ENCODE measurements at places on chromosomes 13 and 19.

GRCh38 chr13:64640002-64640401 is 2590.1 kb downstream of the PCDH9 start:
- DNase-seq = no peak

- no peak for DNase-seq
Measured at GRCh38 chr19:58519087-58519354, 589 bp downstream of the ZBTB45 start.

DNA sequence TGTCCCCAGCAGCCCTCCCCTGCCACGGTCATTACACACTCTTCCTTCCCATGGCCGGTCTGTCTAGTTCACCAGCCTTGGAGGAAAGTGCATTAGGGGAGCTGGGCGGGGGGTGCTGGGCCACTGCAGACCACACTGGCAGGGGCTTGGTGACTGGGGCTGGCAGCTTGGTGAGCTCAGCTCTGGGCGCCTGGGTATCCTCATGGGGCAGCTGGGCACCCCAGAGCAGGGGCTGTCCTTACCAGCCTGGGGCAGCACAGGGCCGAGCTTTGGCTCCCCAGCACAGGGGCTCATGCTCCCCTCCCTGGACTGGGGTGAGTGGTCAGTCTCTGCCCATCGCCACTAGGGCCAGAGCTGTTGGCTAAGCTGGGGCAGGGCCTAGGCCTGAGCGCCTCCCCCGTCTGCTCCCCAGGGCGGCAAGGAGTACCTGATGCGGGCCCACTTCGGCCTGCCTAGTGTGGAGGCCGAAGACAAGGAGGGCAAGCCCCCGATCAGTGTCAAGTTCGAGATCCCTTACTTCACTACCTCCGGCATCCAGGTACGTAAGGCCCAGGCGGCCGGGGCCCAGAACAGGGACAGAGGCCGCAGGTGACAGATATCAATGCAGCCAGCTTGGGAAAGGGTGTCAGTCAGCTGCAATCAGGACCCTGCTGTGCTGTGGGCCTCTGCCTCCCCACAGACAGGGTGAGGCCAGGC is 35.5 kb downstream of the AP1M1 start:
- no peak for DNase-seq

DNA sequence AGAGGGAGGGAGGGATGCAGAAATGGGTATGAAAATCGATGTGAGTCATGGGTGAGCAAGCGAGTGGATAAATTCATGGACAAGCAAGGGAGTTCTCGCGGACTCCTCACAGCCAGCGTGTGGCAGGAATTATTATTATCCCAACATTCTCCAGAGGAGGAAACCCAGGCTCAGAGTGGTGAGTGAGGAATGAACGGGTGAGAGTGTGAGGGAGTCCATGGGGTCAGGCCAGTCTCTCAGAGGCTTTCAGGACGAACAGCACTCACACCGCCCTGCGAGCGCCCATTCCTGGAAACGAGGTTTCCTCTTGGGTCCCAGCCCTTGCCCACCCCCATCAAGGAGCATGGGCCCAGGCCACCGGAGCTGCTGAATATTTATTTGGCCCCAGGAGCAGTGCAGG is 6.3 kb upstream of the DNAAF3 start:
- no peak for DNase-seq

- no peak for DNase-seq
Measured at GRCh38 chr19:27765397-27765796, 1447.6 kb downstream of the UQCRFS1 start.

DNA sequence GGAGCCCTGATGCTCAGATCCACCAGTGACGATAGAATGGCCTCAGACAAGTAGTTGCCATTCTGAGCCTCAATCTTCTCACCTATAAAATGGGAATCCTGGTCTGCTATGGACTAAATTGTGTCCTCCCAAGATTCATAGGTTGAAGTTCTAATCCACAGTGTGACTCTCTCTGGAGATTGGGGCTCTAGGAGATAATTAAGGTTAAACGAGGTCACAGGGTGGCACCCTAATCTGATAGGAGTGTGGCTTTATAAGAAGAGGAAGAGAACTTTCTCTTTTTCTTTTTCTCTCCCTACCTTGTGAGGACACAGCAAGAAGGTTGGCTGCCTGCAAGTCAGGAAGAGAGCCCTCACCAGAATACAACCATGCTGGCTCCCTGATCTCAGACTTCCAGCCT is 214.1 kb downstream of the KATNAL1 start:
- no peak for DNase-seq

- DNase-seq = no peak
Measured at GRCh38 chr13:42377640-42378382, 105.9 kb downstream of the AKAP11 start.

DNA sequence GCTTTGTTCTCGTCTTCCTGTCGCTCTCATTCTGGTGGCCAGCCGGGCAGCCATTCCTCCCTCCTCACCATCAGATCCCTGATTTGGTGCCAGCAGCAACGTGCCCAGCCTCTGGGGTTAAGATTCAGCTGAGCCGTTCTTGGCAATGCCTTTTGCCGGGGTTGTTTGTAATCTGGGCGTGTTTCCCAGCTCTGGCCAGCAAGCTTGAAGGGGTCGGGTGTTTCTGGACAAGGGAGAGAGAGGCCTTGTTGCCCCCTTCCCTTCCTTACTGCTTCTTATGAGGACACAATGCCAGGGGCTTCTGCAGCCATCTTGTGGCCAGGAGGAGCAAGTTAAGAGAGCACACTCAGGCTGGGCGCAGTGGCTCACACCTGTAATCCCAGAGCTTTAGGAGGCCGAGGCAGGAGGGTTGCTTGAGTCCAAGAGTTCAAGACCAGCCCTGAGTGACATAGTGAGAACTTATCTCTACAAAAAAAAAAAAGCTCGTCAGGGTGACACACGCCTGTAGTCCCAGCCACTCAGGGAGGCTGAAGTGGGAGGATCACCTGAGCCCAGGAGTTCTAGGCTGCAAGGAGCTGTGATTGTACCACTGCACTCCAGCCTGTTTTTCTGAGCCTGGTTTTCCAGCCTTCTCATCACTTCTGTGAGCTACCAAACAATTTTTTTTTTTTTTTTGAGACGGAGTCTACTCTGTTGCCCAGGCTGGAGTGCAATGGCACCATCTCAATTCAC is 10.7 kb upstream of the CRTC1 start:
- peak; percentile 68 for DNase-seq

DNA sequence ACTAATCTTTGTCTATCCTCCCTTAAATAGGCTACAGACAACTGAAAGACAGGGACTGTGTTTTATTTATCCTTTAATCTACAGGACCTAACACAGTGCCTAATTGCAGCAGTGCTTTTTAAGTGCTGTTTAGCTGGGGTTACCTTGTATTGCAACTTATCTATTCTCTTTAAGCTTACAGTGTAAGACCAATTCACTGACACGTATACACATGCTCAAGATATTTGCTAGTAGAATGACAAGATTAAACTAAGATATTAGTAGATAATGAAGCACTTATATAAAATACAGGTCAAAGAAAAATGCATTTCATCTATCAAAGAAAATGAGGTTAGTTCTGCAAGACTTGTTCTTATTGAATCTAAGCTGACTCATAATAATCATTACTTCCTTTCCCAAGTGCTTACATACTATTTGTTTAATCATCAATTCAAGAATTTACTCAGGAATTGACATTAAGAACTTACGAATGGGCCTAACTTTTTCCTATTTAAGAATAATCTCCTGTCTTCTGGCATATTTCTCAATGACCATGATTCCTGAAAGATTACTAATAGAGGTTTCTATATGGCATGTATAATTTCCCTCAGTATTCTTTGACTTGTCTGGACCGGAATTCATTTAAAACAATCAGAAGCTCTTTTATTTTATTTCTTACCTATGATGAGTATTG is 75.8 kb upstream of the MAB21L1 start:
- no peak for DNase-seq

- no peak for DNase-seq
Measured at GRCh38 chr13:54194233-54195024, 1165.8 kb downstream of the OLFM4 start.

- peak; percentile 10 for DNase-seq
Measured at GRCh38 chr13:111503905-111504695, 183.7 kb downstream of the TEX29 start.

GRCh38 chr19:2552859-2553258 is 76.9 kb downstream of the GADD45B start:
- no peak for DNase-seq

DNA sequence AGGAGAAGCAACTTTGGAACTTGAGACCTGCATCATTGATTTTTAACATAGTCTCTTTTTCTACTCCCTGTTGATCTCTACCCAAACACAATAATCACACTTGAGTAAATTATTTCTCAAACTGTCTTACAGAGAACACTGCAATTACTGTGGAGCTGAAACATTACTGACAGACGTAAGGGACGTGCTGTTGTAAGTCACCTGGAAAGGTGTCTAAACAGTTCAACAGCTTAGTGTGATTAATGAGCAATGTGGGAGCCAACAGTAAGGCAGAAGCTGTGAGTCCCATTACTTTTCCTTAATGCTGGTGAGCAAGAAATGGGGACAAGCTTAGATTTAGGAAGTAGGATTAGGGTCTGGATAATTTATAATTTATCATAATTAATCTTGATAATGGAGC is 265.7 kb downstream of the DLEU7 start:
- no peak for DNase-seq

DNA sequence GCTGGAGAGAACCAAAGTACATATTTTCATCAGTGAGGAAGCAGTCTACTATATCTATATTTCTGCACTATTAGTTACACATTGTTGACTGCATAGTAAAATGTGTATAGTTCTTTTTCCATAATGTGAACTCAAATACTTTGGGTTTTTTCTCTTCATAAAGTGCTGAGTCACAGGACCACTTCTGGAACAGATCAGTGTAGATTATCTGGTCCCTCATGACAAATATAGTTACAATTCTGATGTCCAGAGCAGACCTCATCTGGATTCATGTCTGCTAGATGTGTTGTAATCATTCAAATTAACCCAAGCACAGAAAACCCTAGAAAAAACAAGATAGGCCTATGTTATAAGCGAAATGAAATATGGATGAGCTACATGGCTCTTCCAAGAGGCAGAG is 171.4 kb downstream of the SUCLA2 start:
- DNase-seq = no peak

DNA sequence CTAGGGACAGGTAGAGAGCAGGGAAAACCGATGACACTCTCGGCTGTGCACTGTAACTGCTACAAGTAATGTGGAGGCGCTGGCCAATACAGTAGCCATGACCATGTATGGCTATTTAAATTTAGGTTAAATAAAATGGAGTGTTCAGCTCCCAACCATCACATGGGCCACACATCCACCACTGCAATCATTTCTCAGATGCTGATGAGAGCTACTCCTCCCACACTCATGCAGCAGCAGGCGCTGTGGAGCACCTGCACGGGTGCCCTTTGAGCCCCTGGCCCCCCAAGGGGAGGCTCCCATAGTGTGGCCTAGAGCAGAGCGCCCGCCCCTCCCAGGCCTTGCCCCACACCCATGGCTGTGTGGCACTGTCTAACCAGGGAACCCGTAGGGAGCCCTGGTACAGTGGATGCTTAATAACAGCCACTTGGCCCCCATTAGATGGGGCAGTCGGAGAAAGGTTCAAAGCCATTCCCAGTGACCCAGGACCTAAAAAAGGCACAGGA is 6.0 kb downstream of the ACP4 start:
- no peak for DNase-seq

GRCh38 chr13:109154966-109155761 is 525.8 kb downstream of the MYO16 start:
- DNase-seq = no peak

DNA sequence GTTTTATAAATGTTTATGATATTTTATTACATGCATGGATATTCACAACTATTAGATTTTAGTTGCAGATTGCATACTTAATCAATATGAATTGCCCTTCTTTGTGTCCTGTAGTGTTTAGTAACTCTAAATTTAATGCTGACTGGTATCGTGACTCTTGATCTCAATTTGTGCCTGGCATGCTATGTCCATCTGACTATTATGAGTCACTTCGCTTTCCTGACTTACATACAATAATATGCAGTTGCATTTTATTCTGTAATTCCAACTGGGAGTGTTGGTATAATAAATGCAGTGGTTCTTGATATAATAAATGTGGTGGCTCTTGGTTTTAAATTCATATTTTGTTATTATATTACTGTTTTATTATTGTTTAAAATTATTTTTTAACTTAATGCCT is 277.5 kb downstream of the LIG4 start:
- DNase-seq = no peak

DNA sequence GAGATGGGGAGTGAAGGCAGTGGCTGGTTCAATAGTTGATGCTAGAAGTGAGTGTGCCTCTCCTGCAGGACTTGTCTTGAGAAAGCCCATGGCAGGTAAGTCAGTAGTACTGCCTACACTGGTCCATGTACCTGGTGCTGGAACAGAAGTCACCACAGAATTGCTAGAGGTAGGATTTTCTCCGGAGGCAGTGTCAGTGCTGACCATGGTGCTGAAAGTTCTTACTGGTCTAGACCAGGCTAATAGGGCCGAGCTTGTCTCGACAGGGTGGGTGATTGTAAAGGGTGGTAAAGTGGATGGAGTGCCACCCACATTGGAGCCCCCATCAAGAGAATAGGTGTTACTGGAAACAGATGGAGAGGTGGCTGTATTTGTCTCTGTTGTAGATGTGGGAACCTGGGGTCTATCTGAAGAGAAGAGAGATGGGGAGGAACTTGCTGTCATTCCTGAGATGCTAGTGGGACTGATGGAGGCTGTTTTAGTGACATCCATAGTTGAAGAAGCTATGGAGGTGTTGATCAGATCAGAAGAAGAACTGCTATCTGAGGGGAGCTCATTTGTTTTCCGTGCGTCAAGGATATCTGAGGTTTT is 36.6 kb downstream of the MUC16 start:
- DNase-seq = no peak

GRCh38 chr19:940591-941291 is 14.9 kb downstream of the ARID3A start:
- DNase-seq = peak; percentile 71

- DNase-seq = no peak
Measured at GRCh38 chr19:1472231-1473084, 6.6 kb downstream of the C19orf25 start.

DNA sequence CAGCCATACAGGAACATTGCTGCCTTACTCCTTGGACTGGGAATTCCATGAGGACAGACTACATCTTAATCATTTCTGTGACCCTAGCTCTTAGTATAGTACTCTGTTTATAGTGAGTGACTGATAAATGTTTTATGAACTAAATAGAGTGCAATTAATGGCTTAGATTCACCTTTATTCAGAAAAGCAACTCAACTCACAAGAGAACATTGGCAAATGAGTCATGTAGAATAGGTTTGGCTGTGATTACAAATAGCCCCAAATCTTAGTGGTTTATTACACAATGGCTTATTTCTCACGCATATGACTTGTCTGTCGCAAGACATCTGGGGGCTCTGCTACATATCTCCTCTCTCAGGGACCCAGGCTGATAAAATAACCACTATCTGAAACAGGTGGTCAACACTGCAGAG is 121.6 kb upstream of the KL start:
- DNase-seq = no peak

Data from caudate nucleus (tissue), 63 donors.